ENCODE measurements at places on chromosomes 3 and 15.

GRCh38 chr3:170766253-170766652, 103.7 kb downstream of the RPL22L1 start:
- DNase-seq: no peak

DNA sequence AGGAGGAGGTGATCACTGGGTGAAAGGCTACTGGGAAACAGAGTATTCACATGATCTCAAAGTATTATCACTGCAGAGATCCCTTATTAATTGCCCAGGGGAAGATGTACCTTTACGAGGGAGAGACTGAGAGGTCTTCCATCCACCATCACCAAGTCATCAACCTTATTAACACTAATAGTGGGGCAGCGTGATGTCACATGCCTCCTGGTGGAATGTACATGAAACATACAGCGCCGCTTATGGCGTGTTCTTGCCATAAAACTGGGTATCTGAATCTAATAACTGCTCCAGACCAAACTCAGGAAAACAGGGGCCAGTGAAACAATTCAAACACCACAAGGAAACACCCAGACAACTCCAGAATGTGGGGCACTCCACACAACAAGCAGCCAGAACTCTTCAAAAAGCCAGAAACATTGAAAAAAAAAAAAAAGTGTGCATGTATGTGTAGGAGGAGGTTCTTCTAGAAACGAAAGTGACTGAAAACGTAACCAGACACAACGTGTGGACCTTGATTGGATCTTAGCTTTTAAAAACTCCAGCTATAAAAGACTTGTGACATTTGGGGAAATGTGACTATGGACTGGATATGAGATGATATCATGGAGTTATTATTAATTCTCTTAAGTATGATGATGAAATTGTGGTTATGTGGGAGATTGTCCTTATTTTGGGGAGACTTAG, 4.6 kb downstream of the STIMATE start:
- DNase-seq: no peak

DNA sequence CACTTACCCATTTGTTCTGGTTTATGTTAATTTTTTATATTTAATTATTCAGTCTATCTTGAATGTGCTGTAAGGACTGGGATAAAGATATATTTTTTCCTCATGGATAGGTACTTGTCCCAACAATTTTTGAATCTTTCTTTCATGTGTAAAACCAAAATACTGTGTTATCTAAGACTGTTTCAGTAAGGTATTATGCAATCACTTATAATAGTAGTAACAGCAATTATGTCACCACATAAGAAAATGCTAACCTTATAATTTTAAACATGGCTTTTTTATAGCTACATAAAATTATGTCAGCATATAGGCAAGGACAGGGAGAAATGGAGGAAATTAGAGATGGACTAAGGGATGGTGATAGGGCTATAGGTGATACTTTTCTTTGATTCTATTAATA, 2.9 kb upstream of the CTDSPL start:
- DNase-seq: no peak

GRCh38 chr15:30943654-30944335, 40.1 kb downstream of the FAN1 start:
- DNase-seq: no peak

GRCh38 chr3:124788254-124788745, 58.0 kb downstream of the UMPS start:
- no peak for DNase-seq

DNA sequence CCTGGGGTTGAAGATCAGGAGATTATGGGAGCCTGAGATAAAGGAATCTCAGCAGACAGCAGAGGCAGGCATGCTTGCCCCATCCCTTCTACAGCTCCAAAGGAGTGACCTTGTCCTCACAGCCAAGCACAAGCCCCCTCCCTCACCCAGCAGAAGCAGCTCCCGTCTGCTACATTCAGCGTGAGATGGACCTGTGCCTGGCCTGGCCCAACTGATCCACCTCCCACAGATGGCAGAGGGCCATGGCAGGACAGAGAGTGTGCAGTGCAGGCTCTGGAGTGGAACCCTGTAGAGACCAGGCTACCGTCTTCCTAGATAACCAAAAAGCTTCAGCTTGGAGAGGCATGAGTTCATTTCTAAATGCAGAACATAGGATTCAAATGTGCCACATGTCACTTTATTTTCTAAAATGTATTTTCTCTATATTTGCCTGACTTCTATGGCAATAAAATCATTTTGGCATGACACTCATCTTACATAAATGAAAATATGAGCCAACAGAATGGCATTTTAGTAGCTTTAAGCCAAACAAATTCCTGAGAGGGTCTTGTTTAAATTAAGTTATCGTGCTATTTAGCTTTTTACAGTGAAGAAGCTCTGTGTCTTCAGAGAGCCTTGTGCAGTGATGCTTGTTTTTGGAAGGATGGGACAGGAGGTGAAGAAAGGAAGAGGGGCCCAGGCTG, 43.7 kb downstream of the SLC12A8 start:
- no peak for DNase-seq

- no peak for DNase-seq
Measured at GRCh38 chr3:45895686-45896468, 9.5 kb downstream of the CCR9 start.

- DNase-seq: no peak
Measured at GRCh38 chr15:42832576-42832975, 88.0 kb downstream of the TTBK2 start.

- no peak for DNase-seq
Measured at GRCh38 chr3:45566196-45566595, 28.4 kb upstream of the LIMD1 start.

- no peak for DNase-seq
Measured at GRCh38 chr3:17629400-17629799, 113.0 kb downstream of the TBC1D5 start.

- DNase-seq: no peak
Measured at GRCh38 chr3:113828600-113828999, 10.0 kb upstream of the GRAMD1C start.

DNA sequence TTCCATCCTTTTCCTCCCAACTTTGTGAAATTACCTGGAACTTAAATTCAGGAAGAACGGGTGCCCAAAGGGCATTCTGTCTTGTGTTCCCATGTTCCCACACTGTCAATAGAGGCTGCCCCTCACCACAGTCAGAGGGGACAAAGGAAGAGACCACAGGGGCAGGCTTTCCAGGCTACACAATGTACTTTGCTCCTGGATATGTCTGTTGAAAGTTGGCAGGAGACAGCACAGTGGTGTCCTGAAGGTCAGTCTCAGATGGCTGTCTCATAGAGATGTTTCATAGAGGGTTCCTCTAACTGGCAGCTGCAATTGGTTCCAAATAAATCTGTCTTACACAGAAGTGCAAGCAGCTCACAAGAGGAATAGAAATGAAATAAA, 107.8 kb upstream of the TGFBR2 start:
- DNase-seq: no peak

DNA sequence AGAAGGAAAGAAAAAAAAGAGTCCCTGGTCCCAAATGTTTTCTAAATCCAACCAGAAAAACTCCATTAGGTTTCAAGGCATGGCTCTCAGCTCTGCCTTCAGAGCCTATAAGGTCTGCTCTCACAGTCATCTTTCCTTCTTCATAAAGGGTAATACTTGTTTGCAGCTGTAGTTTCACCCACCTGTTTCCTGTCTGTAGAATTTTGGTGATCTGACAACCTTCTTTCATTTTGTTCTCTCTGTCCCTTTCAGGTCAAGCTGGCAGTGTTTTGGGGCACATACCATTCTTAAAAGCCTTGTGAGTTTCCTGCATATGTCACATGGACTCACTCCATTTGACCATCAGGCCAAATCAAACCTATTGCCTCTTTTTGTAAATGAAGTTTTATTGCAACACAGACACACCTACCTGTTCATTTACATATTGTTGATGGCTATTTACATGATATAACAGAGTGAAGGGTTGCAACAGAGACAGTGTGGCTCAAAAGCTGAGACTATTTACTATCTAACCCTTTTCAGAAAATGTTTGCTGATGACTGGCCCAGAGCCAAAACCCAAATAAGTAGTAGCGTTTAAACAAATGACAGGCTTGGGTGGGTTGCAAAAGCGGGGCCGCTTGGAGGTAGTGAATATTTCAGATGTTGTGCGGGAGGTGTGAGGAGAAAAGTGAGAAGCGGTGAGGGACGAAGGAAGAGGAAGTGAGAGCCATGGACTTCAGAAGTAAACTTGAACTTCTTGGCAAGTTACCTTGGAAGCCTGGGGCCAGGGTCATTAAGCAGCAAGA, 292.7 kb upstream of the PROK2 start:
- DNase-seq: no peak

DNA sequence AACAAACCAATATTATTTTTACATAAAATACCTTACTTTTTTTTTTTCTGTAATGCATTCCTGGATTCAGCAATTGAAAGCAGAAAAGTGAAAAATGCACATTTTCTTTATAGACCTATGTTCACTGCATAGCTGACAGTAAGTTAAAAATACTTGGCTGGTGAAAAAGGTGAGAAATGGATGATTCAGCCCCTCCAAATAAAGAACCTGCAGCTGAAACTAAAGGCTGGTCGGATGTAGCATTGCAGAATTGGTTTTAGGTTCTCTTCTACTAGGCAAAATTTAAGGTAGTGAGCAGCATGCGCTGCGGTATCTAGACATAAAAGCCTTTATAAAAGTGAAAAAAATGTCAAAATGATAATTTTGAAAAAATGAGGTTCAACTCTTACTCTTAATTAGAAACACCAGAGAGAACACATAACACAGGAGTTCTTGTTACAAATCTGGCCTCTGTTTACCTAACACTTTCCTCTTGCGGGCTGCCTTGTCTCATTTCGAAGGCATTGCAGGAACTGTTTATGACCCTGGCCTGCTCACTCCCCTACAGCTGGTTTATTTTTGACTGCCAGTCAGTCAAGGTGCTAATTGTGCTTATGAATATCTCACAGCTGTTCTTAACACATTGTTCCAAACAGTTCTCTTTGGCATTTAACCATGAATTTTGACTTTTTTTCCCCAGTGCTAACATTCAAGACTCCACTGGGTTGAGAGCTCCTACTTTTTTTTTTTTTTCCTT, 455.4 kb upstream of the TBL1XR1 start:
- no peak for DNase-seq
